EH (cell line): ENCODE measurements at places on chromosomes 11 and 22.
A peak's percentile ranks its signal among the peaks of the same experiment; 100 is the strongest.

- peak; percentile 13 for DNase-seq
Measured at GRCh38 chr11:102223859-102224258, 93.4 kb upstream of the BIRC3 start.

DNA sequence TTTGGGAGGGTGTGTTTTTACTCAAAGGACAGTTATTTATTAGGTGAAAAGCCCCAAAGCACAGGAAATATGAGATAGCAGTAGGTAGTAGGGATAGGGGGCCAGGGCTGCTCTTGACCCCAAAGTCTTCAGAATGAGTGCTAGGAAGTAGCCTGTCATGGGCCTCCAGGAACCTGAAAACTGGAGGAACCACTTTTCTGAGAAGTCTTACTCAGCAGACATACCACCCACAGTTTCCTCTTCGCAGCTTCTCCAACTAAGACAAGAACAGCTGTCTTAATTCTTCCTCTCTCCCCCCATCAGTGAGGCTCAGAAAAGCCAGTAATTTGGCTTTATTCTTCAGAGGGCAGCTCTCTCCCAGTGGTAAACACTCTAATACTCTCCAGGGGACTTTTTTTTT lies 84.0 kb upstream of the CTSC start:
- DNase-seq = peak; percentile 43

GRCh38 chr11:40139066-40139465 lies 1320.4 kb downstream of the LRRC4C start:
- DNase-seq = no peak

- no peak for DNase-seq
Measured at GRCh38 chr22:20380486-20380885, 13.5 kb upstream of the ZNF74 start.

DNA sequence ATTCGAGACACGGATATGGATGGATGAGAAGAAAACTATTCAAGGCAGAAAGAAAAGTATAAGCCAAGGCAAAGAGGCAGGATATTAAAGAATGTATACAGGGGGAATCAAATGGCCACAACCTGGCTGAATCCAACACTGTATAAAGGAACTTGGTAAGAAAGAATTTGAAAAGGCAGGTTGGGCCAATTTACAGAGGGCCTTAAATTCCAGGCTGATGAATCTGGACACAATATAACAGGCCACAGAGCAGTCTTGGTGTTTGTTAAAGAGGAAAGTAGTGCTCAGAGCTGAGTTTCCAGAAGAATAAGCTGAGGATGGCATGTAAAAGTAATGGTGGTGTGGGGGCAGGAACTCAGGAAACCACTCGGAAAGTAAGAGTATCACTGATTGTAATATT lies 72.3 kb upstream of the POU2AF2 start:
- DNase-seq = peak; percentile 26

DNA sequence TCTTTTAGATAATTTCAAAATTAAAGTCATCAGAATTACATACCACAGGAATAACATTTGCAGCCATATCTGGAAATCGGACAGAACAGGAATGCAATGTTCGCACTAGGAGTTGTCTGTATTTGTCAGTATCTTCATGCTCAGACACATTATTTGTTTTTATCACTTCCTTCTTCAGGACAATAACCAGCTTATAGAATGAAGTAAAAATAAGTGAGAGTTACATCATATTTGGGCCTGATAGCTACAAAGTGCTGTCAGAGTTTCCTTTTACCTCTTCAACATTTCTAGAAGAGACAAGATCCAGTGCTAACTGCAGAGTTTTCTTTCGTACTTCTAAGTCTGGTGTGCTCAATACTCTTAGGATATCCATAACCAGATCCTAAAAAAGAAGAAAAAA lies 18.9 kb downstream of the COPB1 start:
- no peak for DNase-seq

- DNase-seq = no peak
Measured at GRCh38 chr22:20240900-20241299, 27.2 kb downstream of the RTN4R start.

- no peak for DNase-seq
Measured at GRCh38 chr11:131723088-131723487, 352.7 kb downstream of the NTM start.

DNA sequence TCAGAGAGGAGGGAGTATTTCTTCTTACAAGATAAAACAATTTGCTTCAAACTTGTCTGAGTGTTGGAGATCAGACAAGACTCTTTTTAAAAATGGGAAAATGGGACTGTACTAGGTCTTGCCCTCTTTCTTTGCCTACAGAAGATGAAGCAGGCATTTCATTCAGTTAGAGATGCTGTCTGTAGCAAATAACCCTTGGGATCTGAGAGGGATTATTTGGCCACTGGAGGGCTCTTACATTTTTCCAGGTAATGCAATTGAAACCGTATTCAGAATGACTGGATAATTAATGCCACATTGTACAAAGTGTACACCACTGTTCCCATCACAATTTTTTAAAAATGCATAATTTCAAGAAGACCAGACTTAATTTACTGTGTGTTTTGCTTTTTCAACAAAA lies 258.5 kb upstream of the KIRREL3 start:
- no peak for DNase-seq

GRCh38 chr11:95140397-95141033 lies 50.9 kb downstream of the ENDOD1 start:
- DNase-seq = no peak

DNA sequence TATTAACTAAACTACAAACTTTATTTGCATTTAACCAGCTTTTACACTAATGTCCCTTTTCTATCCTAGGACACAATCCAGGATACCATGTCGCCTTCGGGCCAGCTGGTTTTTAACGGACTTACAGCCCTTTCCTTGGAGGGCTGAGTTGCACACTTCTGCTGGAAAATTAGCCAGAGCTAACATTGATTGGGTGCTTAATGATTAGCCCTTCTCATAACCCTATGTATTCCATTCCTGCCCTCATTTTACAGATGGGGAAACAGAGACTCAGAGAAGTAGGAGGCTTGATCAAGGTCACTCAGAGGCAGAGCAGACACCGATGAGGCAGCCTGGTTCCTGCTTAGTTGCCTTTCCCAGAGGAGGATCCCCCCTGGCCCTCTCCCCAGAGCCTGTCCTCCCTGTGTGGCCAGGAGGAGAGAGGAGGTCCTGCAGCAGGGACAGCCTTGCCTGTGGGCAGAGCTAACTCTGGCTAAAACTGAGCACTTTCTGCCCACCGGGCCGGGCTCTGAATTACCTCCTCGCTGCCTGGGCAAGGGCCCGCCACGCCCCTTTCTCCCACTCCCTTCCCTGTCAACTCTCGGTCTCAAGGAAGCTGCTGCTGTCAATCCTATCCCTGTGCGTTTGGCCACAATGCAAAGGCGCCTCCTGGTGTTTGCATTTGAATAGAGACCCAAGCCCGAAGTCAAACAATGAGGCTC lies 59.6 kb upstream of the PAX6 start:
- DNase-seq = peak; percentile 40

DNA sequence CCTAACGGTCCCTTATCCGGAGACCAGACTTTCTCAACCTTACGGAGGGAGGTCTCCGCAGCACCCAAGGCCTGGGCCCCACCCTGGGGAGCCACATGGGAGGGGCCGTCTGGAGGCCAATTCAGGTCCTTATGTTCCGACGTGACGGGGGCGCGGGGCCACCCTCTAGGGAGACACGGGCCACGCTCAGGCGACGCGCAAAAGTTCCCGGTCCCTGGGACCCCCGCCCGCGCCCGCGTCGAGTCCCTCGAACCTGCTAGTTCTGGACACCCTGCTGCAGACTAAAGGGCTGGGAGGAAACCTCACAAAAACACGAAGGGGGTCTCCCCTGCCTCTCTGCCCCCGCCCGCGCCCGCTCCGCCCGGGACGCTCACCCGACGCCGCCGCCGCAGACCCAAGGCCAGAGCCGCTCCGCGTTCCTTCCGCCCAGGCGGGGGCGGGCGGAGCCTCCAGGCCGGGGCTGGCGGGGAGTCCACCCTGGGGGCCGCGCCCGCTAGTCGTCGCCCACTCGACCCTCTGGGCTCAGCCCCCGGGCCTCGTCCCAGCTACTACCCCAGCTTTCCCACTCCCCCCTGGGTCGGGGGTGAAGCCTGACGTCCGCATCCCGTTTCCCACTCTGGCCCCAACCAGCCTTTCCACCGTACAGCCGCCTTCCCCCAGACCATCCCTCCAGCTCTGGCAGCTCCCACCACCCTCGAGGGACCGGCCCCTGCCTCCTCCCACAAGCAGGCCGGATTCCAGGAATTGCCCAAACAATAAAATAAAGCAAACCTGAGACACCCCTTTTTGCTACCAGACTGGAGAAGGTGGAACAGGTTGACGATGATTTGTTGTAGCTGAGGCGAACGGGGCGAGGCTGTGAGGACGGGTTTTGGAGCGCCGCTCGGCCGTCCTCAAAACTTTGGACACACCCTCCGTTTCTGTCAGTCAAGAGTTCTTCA lies 2.7 kb downstream of the RNH1 start:
- peak; percentile 54 for DNase-seq

DNA sequence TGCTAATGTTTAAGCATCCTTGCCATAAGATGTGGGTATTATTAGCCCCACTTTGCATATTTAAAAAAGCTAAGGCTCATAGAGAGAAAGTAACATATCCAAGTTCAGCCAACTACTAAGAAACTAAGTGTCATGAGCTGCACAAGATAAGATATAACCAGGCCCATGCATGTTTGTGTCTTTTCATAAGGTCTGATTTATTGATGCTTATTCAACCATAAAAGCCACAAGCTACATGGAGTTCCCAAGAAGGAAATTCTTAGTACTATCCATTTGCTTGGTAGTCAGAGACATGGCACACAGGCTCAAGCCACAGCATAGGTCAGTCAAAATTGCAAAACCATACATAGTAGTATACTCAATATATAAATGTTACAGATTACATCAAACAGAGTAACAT lies 488.5 kb downstream of the SOX6 start:
- DNase-seq = no peak

DNA sequence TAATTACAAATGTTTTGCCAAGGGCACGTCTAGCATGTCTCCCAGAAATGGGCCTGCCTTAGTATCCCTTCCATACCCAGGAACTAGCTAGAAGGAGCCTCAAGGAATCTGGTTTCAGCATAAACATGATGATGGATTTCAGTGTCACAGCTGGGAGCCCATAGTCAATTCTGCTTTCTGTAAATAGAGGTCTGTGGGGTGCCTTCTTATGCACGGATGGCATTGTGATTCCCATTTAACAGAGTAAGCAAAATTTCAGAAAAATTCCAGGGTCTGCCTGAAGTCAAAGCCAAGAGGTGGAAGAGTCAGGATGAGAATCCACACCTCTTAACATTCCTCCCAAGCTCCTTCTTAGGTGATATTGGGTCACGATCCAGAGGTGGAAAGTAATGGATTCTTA lies 12.1 kb downstream of the DUSP18 start:
- DNase-seq = no peak

DNA sequence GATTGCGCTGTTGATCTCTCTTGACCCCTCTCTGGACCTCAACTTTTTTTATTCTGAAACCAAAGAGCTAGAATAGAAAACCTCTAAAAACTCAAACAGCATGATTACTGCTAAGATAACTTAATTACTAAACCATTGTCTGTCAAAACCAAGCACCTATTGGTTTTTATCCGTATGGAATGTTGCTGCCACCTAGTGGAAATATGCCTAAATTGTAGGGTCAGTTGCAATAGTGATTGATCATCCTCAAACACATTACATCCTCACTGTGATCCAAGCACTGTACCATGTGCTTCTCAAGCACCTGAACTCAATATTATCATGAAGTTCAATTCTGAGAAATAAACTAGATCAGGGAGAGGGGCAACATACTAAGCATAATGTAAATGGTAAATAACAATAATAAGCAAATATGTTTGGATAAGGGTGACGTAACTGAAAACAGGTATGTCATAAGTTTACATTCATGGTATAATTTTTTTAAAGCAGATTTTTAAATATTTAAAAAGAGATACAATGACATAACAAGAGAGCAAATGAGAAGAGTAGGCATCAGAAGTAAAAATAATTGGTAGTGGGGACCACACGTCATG lies 3.8 kb upstream of the OR5A2 start:
- DNase-seq = peak; percentile 41

- no peak for DNase-seq
Measured at GRCh38 chr11:106446955-106447354, 369.5 kb downstream of the AASDHPPT start.

GRCh38 chr11:113705871-113706655 lies at the start of gene TMPRSS5:
Gene TMPRSS5, minus strand, starts transcription at chr11:113706308. Its CDS starts 84 bp downstream, at chr11:113706224.
- DNase-seq = no peak

DNA sequence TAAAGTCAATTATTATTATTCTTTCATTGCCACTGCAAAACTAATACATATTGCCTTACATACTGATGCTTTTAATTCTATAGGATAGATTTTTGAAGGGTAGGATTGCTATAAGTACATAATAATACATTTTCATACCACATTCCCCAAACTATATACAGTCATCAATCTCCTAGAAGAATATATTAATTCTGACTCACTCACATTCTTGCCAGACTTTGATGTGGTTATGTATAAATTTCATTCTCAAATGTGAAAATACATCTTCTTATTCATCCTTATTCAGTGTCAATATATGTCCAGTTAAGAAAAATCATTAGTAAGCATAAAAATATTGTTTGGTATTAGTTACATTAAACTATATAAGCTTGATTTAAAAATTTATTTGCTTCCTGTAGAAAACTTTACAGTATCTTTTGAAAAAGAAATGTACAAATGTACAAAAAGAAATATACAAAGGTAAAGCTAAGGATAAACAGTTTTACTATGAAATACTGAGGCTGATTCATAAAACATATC lies 458.8 kb upstream of the CNTN5 start:
- no peak for DNase-seq

GRCh38 chr11:11262171-11262920 lies 90.7 kb downstream of the CSNK2A3 start:
- DNase-seq = no peak

GRCh38 chr22:41094041-41094593 lies 1.7 kb downstream of the EP300 start:
- peak; percentile 61 for DNase-seq

DNA sequence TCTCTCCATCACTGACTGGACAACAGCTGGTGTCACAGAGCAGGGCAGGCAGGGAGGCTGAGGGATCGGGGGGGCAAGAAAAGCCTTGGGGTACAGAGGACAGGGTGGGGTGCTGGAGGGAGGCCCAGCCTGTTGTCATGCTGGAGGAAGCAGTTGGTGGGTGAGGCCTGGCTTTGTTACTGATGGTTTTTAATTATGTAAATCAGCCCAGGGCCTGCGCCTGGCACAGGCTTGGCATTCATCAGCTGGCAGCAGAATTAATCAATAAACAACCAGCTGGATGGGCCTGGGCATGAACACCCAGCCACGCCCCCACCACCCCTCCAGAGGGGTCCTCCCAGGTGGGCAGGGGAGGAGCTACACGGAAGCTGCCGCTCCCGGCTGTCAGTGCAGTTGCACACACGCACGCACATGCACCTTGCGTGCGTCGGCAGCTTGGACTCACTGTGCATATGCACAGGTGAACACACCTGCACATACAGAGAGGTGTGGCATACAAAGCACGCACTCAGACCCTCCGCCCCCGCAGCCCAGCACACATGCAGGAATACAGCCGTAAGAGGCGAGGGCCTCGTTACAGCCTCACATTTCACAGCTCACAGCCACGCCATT lies 21.3 kb upstream of the ELFN2 start:
- no peak for DNase-seq
